Activated naive CD8-positive, alpha-beta T cell treated with anti-CD3 and anti-CD28 coated beads, Interleukin-2, amount 10 ng/mL, durations not matched to agents 7 days and 5 days (primary cell): ENCODE measurements at places on chromosomes 1 and 21.

- DNase-seq = no peak
Observed at GRCh38 chr1:169545472-169545871, 40.8 kb downstream of the F5 start.

DNA sequence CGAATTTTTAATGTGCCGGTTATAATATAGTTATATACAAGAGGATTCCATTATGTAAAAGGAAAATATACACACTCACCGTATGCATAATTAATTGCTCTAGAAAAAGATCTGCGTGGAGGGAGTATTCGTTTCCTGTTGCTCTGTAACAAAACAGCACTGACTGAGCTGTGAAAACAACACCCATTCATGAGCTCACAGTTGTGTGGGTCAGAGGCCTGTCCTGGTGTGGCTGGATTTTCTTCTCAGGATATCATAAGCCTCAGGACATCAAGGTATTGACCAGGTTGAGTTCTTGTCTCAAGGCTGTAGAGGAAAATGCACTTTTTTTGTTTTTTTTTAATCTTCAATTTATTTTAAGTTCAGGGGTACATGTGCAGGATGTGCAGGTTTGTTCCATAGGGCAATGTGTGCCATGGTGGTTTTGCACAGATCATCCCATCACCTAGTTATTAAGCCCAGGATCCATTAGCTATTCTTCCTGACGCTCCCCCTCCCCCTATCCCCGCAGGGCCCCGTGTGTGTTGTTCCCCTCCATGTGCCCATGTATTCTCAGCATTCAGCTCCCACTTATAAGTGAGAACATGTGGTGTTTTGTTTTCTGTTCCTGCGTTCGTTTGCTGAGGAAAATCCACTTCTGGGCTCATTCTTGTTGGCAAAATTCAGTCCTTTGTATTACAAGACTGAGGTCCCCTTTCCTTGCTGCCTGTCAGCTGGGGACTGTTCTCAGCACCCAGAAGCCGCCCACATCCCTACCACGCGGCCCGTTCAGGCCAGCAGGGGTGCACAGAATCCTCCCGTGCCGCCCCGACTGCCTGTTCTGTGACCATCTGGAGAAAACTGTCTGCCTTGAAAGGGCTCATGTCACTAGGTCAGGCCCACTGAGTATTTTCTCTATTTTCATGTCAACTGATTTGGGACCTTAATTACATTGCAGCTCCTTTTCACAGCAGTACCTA lies 87.4 kb upstream of the ERRFI1 start:
- DNase-seq = no peak

GRCh38 chr1:225685476-225686176 lies 32.7 kb upstream of the ENAH start:
- no peak for DNase-seq

GRCh38 chr1:151989211-151989862 lies 4.3 kb downstream of the S100A10 start:
- DNase-seq = no peak

GRCh38 chr1:15951341-15952153 lies 24.4 kb downstream of the ZBTB17 start:
- DNase-seq = no peak
